ENCODE measurements at places on chromosomes 16 and 17.

GRCh38 chr16:86580791-86581170 is 2.4 kb downstream of the FOXL1 start:
- DNase-seq: no peak

DNA sequence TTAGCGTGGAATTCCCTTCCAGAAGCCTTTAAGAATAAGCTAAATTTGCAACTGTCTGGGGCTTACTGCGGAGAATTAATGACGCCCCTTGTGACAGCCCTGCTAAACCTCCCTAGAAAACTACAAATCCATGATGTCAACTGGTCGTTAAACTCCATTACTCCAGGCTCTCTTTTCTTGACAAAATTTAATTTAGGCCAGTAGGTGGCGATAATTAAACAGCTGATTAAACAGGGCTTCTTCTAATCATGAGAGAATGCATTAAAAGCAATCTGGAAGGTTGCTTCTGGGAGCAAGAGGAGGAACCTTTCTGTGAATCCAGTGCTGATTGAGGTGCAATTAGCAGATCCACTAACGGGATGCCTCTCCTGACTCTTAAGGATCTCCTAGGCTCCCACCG is 8.1 kb upstream of the NLRP1 start:
- DNase-seq: peak; percentile 36

GRCh38 chr16:17135439-17135838 is 335.3 kb downstream of the XYLT1 start:
- no peak for DNase-seq

DNA sequence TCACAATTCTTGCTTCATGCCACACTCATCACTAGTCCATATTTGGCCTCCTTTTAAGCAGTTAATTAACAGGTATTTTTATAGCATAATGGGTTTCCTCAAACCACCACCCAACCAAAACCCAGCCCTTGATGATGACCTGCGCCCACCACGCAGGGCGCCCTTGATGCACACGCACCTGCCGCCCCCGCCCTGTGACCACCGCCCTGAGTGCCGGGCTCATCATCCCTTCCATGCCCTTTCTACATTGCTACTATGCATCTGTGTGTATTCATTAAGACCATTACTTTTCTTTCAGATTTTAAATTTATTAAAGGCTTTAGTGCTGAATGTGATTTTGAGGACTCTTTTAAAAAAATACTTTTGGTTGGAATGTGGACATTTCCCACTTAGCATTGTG is 204.8 kb upstream of the CHMP6 start:
- no peak for DNase-seq

DNA sequence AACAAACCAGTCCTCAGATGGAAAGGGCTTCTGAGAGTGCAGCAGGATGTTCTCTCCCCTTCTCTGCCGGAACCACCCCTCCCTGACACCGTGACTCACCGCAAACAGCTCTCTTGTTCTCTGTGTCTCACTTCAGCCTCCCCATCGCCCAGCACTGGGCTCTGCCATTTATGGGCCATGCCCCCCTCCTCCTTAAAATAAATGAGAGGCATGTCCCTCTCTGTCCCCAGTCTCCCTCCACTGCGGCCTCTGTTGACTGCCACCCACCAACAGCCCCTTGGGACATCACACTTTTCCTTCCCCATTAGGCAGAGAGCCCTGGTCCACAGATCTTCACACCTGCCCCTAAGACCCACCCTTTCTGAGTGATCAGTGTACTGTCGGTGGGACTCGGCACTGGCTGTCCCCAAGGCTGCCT is 6.3 kb downstream of the CCDC102A start:
- DNase-seq: peak; percentile 83

- DNase-seq: no peak
Measured at GRCh38 chr16:648071-648780, 939 bp upstream of the WDR90 start.

- no peak for DNase-seq
Measured at GRCh38 chr16:86291491-86291890, 218.8 kb upstream of the FOXF1 start.

DNA sequence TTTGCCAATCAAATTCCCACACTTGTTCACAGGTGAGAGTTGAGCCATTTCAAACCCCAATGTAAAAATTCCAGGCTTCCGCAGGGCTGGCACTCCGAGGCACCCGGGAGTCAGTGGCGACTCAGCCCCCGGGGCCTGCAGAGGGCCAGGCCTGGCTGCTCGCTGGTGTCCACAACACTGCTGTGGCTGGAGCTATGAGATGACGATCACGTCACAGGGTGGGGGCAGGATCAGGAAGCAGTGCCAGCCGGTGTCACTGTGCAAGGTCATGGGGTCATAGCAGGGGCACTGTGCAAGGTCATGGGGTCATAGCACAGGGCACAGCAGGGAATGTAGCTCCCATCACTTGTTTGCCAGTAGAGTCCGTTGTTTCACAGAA is 7.8 kb downstream of the VPS4A start:
- DNase-seq: no peak

DNA sequence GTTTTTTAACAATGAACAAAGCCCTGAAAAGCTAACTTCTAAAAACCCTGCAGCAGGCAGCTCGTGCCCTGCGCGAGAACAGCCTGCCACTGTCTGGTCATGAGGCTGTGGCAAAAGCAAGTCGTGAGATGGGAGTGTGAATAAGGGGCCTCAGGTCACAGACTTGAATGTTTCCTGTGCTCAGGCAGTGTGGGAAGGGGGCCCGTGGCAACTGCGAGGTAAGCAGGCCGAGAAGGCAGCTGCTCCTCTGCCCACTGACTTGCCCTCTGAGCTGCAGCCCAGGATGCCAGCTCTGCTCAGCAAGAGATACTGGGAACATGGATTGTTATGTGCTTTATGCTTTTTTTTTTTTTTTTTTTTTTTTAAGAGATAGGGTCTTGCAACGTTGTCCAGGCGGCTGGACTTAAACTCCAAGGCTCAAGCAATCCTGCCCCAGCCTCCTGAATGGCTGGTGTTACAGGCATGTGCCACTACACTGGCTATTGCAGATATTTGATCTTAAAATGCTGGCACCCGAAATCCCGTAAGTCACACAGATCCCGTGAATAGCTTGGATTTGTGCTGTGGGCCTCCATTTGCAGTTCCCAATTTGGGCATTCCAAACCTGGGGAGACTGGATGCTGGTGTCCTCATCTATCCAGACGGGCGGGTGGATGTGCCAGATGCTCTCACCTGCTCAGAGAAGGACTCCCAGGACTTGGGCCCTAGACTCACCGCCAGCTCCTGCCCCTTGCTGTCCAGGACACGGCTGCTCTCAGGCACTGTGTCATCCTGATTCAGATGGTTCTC is 44.0 kb downstream of the UBN1 start:
- DNase-seq: no peak

DNA sequence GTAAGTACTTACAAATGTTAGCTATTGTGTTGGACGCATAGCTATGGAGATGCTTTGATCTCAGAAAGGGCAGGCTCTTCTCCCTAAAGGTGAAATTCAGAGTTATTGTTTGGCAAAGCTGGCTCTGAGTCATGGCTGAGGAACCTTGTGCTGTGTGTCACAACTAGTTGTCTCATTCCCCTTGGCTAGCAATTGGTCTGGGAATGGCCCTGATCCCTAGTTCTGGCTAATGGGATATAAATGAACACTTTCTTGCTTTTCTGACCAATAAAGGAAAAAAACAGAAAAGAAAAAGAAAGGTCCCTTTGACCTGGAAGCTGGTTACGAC is 210.6 kb downstream of the MAP2K4 start:
- no peak for DNase-seq

DNA sequence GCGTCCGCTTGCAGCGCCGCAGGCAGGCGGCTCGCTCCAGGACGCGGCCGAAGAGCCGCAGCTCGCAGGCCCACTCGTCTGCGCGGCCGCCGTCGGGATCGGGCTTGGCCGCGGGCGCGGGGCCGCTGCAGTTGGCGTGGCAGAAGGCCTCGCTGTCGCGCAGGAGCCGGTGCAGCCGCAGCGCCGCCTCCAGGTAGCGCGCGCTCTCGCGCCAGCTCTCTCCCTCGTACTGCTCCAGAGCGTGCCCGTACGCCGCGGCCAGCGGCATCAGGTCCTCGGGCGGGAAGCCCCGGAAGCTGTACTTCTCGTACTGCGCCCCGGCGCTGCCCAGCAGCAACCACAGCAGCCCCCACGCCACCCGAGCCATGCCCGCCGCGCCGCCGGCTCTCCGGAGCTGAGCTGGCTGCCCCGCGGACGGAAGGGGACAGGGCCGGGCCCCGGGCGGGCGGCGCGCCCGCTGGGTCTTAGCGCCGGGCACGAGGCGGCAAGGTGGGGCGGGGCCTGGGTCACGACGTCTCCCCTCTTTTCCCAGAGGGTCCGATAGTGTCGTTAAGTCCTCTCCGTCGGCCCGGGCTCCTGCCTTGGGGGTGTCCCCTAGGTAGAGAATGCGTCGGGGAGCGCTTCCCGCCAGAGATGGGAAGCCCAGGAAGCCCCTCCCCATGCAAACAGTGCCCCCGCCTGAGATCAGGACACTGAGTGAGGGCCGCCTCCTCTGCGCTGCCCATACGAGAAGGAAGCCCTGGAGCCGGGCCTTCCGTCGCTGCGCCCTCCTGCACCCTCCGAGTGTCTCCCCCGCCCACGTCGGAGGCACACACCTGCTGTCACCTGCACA is at the start of gene P3H4:
P3H4 (minus strand) TSS at position 401 of the 832 bp plus-strand sequence; CDS start at position 367, 34 bp downstream.
- DNase-seq: peak; percentile 70

DNA sequence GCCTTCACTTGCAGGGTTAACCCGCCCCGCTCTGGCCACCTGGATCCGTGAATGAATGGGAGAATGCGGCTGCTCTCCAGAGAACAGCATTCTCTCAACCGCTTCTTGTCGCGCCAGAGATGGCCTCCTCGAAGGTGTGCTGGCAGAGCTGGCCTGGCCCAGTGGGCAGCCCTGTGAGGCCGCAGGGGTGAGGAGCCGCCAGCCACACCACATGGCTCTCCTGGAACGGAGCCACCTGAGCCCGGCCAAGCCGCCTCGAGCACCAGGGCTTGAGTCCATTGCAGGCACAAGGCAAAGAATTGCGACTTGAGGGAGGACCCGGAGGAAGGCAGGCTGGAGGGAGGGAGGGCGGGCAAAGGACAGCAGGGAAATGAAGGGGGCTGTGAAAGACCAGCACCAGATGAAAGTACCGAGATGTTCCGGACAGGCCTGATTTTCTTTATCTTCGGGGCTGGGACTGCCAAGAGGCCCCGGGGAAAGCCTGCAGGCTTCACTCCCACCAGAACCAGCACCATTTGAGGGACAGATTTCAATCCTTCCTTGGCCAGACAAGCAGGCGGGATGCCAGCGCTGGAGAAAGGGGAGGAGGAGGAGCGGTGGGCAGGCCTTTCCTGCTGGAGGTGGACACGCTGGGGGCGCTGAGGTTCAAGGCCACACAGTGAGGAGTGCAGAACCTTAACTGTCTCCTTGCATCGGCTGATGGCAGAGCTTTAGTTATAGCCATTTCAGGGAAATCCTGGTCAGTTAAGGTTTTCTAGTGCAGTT is 69.4 kb downstream of the MRC2 start:
- DNase-seq: no peak

DNA sequence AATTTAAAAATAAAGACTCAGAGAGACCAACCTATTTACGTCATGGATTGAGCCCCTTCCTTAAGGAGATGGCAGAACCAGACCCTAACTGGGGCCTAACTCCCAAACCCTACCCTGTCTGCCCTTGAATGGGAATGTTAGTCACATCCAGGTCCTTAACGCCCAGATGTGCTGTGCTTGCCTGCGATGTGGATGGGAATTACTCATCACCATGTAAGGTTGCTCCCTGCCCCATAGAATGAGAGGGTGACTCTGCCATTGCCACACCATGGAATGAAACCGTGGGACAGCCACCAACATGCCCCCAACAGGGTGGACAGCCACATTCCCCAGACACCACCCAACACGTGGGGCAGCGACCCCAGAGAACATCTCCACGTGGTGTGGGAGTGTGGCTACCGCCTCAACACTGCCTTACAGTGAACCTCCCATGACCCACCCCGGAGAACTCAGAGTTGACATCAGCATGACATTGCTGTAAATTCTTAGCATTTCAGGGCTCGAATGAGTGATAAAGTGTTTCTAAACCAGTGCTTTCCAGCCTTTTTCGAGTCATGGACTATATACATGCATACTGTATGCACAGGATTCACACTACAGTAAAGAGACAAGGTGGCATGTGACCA is 31.8 kb downstream of the SCNN1B start:
- no peak for DNase-seq

DNA sequence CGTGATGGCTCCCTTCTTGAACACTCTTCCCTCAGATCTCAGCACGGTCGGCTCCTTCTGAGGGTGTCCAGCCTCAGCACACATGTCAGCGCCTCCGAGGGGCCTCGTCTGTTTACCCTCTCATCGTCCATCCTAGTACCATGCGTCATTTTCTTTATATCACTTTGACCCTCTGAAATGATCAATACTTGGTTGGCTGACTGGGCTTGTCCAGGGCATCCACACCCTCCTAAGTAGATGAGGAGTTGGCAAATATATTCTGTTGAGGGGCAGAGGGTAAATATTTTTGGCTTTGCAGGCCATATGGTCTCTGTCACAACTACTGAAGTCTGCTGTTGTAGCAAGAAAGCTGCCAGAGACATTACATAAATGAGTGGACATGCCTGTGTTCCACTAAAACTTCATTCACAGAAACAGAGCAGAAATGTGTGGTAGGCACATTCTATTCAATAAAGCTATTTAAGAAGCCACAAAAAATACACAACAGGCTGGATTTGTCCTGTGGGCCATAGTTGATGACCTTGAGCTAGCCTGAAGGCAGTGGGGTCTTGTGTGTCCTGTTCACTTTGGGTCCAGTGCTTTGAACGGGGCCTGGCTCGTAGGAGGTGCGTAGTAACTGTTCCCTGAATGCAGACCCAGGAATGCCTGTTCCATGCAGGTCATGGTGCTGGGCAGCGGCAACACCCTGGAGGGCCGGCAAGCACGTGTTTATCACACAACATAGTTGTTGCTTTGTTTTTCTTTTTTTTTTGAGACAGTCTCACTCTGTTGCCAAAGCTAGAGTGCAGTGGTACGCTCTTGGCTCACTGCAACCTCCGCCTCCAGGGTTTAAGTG is 185.8 kb downstream of the SNX29 start:
- no peak for DNase-seq

GRCh38 chr16:22848451-22848850 is 34.5 kb downstream of the HS3ST2 start:
- DNase-seq: no peak

DNA sequence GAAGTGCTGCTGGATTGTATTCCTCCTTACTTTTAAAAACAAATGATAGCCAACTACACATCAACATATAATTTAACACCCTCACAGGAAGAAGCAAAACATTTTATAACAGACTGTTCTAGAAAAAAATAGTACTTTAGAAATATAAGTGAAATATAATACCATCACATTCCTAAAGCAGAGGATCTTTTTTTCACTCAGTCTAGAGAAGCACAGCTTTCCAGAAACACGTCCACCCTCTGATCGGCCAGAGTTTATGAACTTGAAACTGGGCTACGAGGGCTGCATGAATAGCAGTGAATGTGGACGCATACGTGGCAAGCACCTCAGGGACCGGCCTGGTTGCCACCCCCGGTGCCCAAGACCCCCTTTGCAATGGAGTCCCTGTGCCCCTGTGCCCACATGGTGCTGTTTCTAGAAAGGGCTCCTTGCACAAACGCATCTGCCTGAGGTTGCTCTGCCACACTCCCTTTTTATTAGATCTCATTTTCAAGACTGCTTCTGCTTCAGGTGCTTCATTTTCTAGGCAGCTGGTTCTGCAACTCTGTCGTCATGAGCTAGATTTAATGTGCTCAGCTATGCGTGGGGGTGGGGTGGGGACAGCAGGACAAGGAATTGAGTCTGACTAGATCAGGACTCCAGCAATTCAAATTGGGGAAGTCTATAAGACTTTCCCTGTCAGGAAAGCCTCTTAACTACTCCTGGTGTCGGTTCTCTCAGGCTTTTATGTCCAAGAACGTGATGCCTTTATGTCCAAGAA is 29.1 kb upstream of the ERN1 start:
- no peak for DNase-seq
